NCI-H774 (cell line): ENCODE measurements at places on chromosomes 4 and X.

DNA sequence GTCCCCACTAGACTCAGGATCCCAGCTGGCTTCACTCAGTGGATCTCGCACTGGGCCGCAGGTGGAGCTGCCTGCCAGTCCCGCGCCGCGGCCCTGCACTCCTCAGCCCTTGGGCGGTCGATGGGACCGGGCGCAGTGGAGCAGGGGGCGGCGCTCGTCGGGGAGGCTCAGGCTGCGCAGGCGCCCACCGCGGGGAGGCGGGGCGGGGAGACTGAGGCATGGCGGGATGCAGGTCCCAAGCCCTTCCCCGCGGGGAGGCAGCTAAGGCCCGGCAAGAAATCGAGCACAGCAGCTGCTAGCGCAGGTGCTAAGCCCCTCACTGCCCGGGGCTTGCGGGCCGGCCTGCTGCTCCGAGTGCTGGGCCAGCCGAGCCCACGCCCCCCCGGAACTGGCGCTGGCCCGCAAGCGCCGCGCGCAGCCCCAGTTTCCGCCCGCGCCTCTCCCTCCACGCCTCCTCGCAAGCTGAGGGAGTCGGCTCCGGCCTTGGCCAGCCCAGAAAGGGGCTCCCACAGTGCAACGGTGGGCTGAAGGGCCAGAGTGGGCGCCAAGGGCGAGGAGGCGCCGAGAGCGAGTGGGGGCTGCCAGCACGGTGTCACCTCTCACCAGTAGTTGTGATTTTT is 1038.0 kb downstream of the PCDH19 start:
- no peak for DNase-seq

DNA sequence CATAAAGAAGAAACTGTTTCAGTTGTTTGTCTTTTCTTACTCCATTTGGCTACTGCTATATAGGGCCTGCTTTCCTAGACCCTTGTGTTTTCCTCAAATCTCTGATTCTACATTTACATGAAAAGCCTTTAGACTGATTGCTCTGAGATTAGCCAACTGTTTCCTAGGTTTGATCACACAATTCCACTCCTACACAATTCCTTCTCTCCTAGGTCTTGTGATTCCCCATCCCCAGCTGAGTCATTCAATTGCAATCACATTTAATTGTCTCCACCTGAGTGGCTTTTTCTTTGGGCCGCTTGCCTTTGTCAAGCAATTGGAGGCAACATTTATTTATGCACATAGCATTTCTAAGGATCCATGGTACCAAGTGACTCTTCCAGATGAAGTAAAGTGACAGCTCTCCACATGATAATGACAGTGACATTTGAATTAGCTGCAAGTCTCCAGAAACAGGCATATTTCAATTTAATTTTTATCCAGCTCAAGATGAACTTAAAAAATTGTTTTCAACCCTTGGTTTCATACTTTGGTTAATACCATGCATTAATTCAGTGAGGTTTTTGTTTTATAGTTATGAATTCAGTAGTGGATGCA is 35.8 kb downstream of the ATXN3L start:
- DNase-seq: no peak

GRCh38 chr4:2297606-2298531 is 36.0 kb upstream of the MXD4 start:
- DNase-seq: no peak

DNA sequence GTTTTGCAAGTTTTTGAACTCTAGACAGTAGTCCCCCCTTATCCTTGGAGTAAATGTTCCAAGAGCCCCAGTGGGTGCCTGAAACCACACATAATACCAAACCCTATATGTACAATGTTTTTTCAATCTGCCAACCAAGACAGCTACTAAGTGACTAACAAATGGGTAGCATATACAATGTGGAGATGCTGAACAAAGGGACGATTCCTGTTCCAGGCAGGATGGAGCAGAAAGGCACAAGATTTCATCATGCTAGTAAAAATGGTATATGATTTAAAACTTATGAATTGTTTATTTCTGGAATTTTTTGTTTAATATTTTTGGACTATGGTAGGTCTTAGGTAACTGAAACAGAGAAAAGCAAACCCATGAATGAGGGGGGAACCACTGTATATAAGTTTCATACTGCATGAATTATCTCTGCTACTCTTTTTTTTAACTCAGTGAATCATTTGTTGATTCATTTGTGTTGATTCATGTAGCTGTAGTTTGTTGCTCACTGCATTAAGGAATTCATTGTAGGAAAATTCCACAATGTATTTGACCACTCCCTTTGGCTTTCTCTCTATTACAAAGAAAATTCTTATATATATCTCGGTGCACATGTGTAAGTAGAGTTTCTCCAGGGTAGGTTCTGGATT is 21.9 kb upstream of the ANXA3 start:
- no peak for DNase-seq
